Activated CD8-positive, alpha-beta memory T cell treated with anti-CD3 and anti-CD28 coated beads, Interleukin-2, amount 50 U/mL, for 4 hours (primary cell): ENCODE measurements at places on chromosomes 7 and 10.

GRCh38 chr10:17854044-17854652 is 45.0 kb downstream of the MRC1 start:
- DNase-seq: no peak

DNA sequence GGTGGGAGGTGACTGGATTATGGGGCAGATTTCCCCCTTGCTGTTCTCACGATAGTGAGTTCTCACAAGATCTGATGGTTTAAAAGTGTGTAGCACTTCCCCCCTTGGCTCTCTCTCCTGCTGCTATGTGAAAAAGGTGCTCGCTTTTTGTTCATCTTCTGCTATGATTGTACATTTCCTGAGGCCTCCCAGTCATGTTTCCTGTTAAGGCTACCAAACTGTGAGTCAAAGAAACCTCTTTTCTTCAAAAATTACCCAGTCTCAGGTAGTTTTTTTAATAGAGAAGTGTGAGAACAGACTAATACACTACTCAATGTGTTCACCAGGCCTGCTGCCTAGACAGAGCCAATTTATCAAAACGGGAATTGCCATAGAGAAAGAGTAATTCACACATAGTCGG is 49.7 kb downstream of the SDHAF3 start:
- no peak for DNase-seq

DNA sequence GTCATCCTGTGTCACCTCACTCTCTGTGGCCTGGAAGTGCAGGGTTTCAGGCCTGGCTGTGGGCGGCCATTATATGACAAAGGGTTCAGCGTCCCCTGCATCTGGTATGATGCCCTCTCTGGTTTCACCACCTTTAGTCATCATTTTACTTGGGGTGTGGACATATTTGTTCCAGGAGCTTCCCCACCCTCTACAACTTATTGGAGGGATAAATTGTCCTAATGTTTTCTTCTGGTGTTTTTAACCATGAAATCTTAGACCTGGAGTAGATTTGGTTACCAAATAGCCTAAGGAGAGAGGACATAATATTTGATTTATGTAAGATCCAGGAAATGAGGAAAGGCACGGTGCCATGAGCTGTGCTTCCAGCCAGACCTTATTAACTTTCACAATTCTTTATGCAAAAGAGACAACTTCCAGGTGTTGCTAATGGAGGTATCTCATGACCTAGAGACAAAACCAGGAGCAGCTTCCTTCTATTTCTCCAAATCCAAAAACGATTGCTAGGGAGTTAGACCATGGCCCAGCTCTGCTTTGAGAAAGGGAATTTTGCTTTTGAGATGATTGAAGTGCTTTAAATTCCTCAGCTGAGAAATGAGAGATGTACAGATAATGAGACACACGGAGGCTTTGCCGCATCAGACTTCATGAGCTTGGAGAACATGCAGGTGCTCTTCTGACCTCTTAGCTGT is 20.9 kb downstream of the WBP1L start:
- DNase-seq: no peak

DNA sequence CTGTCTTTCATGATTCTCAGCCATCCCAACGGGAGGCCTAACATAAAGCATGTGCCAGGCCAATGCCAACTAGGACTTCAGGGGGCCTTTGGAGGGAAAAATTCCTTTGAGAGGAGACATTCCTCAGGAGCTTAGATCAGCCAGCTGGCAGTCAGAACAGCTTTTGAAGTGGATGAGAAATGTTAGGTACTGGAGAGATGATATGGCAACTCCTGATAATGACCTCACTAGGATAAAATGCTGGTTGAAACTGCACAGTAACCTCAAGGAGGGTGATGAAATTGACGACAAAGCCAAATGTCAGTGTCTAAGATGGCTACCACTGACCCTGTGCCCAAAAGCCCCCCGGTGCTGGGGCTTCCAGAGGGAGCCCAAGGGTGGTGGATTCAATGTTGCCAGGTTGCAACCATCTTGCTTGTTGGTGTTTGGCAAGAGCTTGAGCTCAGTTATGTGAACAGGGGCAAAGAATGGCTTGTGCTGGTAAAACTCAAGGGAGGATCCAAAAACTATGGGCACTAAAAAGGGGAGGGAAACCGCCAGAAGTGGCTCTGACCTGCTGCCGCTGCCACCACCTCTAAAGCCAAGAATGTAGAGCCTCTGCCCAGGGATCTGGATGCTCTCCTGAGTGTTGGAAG is 121.2 kb downstream of the UBE2H start:
- DNase-seq: no peak

DNA sequence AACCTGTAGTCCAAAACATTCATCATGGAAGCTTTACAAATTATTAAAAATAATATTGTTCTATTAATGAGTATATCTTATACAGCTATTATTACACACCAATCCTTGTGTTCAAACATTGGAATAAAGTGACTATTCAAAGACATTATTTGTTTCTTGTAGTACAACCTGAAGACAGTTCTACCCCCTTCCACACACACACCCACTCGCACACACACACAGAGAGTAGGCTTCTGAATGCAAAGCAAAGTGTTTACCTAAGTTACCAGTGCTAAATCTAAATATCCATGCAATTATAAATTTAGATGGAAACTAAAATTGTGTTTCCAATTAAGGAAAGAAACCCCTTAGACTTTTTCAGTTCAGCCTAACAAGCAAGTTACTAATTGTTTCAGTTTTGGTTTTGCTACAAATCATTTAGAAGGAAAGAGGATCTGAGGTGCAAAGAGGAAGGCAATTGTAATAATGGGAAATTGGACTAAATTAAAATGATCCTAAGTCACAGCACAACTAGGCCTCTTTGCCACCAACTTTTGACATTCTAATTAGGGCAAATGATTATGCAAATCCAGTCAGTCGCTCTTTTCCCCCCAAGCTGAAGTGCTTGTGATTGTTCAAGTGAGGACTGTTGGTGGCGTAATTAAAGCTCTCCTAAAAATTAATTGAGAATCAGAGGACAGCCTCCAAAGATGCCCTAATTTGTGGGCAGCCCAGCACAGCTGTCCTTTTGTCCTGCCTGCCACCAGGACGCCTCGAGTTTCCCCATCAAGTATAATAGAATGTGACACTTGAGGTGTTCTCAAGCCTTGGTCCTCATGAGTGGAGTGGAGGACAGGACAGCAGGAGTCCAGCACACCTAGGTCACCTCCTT is 19.9 kb upstream of the ATOH7 start:
- no peak for DNase-seq

DNA sequence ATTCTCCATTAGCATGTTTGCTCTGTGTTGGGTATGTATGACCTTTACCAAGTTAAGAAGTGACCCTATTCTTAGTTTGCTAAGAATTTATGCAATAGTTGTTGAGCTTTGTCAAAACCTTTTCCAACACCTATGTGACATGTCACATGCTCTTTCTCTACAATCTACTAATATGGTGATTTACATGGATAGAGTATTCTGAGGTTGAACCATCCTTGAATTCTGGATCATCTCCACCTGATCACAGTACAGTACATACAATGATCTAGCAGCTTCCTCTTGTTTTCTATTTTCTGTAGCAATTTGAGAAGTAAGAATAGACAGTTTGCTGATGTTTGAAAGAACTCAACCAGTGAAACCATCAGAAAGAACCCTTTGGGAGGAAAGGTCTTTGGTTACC is 101.2 kb upstream of the PDGFA start:
- DNase-seq: no peak

GRCh38 chr7:74449809-74450397 is 3.8 kb upstream of the GTF2IRD1 start:
- DNase-seq: peak; percentile 71

DNA sequence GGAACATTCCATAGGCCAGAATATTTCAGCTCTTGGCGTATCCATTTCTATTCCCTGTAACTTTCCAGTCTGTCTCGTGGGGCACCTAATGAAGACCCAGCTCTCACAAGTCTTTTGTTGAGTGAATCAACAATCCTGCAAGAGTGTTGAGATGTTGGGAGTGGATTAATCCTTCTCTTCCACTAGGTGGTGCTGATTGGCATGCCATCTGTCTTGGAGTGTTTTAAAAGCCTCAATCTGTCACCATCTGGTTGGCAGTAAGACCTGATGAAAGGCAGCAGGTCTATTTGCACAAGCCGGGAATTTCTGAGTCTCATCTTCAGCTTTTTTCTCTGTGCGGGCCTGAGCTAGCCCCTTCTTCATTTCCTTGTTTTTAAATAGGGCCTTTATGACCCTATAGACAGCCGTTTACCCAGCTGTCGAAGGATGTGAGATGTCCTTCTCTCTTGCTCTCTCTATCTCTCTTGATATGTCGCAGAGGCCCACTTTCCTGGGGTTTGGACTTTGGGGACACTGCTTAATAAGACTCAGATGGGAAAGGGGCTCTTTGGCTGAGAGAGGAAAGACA is 180.5 kb downstream of the ZNF365 start:
- DNase-seq: no peak

- peak; percentile 27 for DNase-seq
Observed at GRCh38 chr10:100826983-100827818, 81.8 kb downstream of the PAX2 start.

GRCh38 chr7:131013716-131014115 is 279.7 kb upstream of the KLF14 start:
- no peak for DNase-seq

DNA sequence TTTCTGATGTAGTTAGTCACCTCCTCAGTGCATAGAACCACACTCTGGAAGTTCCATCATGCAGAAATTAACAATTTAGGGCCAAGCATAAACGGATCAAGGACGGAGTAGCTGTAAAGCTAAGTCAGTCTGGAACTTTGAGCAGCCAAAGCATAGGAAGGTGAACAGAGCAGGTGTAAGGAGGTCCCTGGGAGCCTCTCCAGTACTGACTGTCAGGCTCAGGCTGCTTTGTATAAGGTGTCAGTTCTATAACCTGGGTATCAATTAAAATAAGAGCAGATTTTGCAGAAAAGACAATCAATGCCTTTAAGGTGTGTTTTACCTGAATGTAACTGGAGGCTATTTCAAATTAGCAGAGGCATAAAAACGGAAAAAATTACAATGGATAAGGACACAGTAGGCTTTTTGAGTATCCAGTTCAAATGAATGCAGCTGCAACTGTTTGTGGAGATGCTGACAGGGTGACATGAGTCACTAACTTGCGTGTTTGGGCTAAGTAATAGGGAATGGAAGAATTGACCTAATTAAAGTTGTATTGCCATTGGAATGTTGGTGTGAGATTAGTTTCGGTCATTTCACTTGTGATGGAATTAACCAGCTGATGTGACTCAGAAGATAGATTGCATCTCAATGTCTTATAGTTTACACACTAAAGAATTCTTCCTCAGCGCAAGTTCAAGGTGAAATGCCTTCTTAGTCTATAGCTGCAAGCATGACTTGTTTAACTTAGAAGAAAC is 417.9 kb upstream of the CNTNAP2 start:
- no peak for DNase-seq

DNA sequence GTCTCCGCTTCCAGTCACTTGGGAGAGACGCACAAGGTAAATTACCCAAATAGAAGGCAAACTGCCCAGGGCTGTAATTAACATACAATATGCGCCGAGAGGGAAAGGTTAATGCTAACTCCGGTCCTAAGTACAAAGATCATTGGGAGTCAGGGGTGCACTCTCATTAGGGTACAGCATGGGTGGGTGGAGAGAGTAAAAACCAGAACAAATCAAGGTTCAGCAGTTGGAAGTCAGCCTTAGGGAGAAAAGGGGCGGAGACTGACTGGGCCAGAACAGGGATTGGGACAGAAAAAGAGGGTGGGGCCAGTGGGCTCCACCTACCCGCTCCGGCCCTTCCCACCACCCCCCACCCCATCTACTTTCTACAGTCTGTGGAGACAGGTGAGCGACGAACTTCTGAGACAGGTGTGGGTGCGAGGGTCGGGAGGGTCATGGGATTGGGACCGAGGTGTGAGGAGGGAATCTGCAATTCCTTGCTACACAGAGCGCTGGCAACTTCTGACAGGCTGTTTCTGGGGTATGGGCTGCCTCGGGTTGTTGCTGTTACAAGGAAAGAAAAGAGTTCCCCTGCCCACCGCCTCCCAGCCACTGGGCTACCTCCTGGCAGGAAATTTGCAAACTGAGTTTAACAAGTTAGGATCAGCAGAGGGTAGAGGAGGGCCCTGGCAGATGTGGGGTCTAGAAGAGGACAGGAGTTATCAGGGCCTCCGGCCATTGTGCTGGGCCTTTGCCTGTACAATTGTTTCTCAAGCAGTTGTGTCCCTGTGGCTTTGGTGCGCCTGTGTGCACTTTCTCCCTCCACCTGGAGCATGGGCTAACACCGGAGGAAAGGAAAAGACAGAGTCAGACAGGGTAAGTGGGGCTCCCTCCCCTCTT is at the start of gene TMEM139:
TSS of gene TMEM139 (plus strand) at position 368 of the 879 bp plus-strand sequence. CDS start 1,000 bp downstream, outside the sequence.
- no peak for DNase-seq

GRCh38 chr7:28176174-28176573 is 4.4 kb downstream of the JAZF1 start:
- DNase-seq: no peak

- DNase-seq: no peak
Observed at GRCh38 chr10:6141296-6142151, 52.7 kb downstream of the RBM17 start.

GRCh38 chr10:5450605-5451384 is 38.4 kb downstream of the NET1 start:
- no peak for DNase-seq

- DNase-seq: no peak
Observed at GRCh38 chr7:147182874-147183273, 1066.3 kb downstream of the CNTNAP2 start.
